NCI-H510A treated with DMSO at 0.1 percent for 48 hours (cell line): ENCODE measurements at places on chromosomes 1 and 21.

- no peak for DNase-seq
Observed at GRCh38 chr1:23354245-23354644, 10.2 kb upstream of the HNRNPR start.

DNA sequence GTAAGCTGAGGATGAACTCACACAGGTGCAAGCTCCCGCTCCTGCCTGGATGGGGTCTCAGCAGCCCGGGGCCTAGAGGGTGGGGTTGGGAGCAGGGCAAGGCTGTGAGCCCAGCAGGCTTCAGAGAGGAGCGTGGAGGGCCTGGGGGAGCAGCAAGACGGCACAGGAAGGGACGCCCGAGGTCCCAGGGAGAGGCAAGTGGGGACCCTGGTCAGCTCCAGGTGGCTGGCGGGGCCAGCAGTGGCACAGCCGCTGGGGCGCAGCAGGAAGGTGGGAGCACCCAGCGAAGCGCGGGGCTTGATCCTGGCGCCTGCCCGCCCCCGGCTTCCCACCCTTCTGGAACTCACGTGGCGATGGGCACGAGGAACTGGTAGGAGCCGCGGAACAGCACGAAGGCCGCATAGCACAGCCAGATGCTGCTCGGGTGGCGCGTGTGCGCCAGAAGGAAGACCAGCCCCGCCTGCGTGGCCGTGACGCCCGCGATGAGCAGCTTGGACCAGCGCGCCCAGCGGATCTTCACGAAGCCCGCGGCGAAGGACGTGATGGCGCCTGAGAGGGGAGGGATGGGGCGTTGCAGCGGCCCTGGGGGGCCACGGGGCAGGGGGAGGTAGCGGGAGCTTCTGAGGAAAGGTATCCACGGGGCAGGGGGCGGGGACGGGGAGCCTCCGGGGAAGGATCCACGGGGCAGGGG, 11.7 kb downstream of the SLC19A1 start:
- DNase-seq: no peak

- DNase-seq: peak; percentile 64
Observed at GRCh38 chr1:23799570-23800399, 769 bp downstream of the GALE start.

- DNase-seq: peak; percentile 96
Observed at GRCh38 chr1:10755970-10756521, 40.4 kb downstream of the CASZ1 start.

GRCh38 chr1:229318056-229318455, 24.8 kb downstream of the CCSAP start:
- no peak for DNase-seq

DNA sequence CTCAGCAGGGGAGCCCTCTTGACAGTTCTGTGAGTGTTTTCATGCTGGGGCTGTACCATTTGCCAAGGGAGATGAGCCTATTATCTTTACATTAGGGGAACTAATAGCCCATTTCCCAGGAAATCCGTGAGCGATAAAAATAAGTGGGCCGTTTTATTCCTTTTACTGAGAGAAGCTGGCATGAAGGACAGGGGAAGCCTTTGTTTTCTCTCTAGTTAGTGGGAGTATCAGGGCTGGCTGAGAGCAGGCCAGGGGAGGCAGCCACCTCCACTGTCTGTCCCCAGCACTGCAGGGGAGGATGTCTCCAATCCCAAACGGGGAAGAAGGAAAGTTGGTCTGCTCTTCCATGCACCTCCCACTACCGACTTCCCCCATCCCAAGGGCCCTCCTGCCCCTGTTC, 2.5 kb downstream of the UBL4B start:
- peak; percentile 12 for DNase-seq

DNA sequence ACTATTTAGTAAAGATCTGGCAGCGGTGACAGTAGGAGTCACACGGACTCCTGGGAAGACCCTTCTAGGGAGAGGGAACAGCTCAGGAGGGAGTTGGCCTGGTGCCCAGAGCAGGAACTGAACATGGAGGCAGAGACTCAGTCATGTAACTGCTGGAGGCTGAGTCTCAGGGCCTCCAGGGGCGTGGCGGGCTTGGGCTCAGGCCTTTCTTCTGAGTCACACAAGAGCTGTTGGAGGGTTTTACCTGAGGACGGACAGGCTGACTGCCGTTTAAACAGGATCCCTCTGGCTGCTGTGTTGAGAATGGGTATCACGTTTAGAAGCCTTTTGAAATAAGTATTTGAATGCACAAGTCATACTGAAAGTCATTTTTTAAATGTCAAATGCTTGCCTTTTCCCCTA, 7.2 kb upstream of the ETS2 start:
- peak; percentile 42 for DNase-seq

- no peak for DNase-seq
Observed at GRCh38 chr1:47529520-47530098, 91.8 kb downstream of the FOXD2 start.

DNA sequence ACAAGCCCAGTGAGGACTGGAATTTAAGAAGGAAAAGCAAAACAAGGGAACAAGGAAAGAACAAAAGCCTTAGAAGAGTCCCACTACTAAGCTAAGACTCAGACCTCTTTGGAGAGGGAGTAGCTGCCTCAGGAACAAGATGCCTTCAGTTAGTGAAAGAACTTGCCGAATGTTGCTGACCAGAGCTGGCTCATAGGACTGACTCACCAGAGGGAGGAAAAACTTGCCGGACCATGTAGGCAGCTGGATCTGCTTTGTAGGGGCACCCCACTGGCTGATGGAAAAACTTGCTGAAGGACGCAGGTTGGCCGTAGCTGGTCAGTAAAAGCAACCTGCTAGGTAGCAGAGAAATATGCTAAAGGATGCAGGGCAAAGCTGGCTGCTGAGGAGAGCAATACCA, 15.3 kb upstream of the ZSWIM5 start:
- no peak for DNase-seq

- DNase-seq: no peak
Observed at GRCh38 chr1:39688706-39689105, 2.5 kb downstream of the HPCAL4 start.

DNA sequence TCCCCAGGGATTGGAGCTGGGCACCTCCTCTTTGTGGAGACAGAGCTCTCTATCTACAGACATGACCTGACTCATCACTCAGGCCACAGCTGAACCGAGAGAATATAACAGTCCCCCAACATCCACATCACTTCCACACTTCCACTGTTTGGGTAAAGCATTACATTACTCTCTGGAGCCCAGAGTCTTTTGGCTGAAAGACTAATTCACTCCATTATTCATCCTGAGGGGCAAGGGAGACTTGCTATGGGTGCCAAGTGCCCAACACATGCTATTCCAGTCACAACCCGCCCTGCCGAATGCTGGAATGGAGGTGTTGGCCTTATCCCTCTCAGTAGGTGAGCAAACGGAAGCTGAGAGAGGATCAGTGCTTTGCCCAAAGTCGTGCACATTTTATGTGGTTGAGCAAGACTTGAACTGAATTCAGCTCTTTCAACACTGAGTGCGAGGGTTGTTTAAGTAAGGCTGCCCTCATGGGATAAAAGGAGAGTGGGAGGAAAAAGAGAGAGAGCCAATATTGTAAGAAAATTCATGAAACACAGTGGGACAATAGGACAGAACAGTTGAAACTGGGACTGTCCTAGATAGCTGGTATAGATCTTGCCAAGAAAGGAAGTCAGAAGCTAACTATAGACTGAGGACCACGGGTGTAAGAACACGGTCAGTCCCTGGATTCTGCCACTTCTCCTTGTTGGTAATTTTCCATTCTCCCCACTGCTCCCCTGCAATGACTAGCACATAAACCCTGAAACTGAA, 13.5 kb upstream of the CHI3L1 start:
- DNase-seq: no peak

DNA sequence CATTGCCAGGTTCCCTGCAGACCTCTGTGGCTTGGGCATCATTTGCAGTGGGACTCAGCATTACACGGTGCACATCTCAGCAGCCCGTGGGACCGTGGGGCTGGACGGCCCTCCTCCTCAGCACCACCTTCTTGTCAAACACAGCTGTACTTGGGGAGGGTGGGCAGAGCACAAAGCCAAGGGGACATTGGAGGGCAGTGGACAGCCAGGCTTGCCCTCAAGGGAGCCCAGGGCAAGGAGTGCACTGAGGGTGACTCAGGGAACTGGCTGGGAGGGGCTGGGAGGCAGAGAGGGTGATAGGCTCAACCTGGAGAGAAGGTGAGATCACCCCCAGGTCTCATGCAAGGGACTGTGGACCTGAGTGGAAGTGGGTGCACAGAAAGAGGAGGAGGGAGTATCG, 3.4 kb downstream of the CAPN9 start:
- no peak for DNase-seq

- DNase-seq: no peak
Observed at GRCh38 chr1:17315542-17316130, 7.6 kb downstream of the PADI4 start.

GRCh38 chr1:79657951-79658658, 651.6 kb upstream of the ADGRL4 start:
- no peak for DNase-seq

DNA sequence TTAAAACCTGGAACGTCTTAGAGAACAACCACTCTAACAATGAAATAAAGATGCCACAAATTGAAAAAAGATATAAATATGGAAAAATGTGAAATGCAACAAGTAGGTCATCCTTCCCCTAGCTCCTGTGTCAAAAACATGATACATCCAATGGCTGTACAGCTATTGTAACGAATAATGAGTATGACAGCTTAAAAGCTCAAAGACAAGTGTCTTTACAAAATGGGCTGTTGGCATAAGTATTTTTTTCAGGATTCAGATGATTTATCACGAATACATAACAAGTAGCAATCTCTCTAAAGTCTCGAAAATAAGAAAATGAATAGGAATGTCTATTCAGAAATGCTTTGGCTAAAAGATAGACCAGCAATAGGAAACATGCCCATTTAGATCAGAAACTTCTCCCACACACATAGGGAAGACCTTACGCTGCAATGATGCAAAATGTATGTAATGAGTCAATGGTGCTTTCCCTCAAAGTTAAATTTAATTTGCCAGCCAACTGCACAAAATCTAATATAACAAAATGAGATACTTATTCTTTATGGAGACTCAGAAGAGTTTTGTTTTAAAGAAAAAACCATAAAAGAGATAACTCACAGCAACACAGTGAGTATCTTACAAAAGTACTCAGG, 8.3 kb downstream of the TGFBR3 start:
- no peak for DNase-seq
